ENCODE measurements at places on chromosomes 16 and 17. TPM values are rescaled to one million over a fixed set of nuclear protein-coding genes. Genes with fewer than 3 reads are reported as not detected.

Gene CYTH1
- total RNA-seq, result 18.0 TPM

Gene KRTAP4-5
- not detected for total RNA-seq

Gene CA7
- total RNA-seq, result not detected

Gene MPRIP
- total RNA-seq, result 90.8 TPM

Gene SMIM5
- total RNA-seq, result not detected

Measured in mesangial cell (primary cell).